OCI-LY7 (cell line): ENCODE measurements at places on chromosomes 3 and 15. TPM values are rescaled to one million over a fixed set of nuclear protein-coding genes. Genes with fewer than 3 reads are reported as not detected.

B3GNT5 gene
- total RNA-seq: 0.11 TPM in 1 of 2 replicates, not detected in the other

REC114 gene
- total RNA-seq: not detected in 2 replicates

DNA sequence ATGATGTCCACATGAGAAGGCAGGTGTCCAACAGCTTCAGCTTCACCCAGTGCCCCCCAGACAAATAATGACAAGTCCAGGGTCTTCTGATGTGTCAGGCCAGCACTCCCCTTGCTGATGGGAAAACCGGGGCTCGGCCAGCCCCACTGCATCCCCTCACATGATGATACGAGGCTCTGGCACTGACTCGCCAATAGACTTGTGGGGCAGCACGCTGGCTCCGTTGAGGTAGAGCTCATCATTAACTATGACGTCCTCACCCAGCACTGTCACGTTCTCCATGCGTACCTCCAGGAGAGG, 2.1 kb upstream of the AMIGO3 start:
- DNase-seq: no peak

DNA sequence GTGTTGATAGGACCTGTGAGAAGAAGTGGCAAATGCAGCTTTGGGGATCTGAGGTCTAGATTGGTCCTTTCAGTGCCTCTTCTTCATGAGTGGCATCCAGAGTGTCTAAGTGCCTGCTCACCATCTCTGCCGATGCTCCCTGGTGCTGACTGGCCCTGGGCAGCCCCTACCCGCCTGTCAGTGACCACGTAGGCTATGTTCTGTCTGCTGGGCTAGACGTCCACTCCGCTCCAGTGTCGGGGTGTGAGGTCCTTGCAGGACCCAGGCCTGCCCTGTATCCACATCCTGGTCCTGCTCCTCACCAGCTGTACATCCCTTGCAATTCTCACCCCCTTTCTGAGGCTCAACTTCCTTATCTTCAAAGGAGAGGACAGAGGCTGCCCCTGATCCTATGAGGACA, 48.3 kb upstream of the PRR23E start:
- DNase-seq: no peak

DNA sequence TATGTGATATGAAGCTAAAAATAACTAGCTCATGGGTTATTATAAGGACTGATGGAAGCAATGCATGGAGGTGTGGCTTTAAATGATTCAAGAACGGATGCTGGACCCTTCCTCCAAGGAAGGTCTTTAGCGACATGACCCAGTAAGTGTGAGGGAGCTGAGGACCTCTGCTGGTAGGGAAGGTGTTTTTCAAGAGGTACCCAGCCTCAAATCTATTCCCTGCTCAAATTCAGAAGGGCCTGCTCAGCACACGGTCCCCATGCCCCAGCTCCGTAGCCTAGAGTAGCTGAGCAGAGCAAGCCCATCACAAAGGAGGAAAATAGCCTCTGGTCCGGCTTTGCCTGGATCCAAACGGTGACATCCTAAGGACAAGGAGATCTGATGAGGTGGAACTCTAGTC, 266.2 kb upstream of the IGF1R start:
- no peak for DNase-seq

DNA sequence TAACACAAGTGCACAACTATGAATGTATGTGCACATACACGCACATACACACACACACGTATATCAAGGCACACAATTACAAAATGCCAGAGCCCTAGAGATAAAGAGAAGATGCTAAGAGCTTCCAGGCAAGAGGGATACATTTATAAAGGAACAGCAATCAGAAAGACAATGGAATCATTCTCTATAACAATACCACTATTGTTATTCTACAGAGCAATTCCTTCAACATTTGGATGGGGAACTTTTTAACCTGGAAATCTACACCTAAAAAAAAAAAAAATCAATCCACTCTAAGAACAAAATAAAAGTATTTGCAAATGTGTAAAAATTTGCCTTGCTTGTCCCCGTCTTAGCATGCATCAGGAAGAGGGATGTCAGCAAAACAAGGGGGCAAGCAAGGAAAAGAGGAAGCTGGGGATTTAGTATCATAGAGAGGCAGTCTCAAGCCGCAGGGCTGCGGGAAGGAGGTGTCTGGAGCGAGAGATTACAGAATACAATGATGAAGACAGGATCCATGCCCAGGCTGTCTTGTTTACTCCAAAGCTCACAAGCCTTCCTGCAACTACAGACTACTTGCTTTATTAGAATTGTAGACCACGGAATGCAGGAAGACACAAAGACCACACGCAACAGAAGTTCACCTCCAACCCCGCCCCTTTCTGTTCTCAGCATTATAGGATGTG, 220.2 kb downstream of the NTRK3 start:
- no peak for DNase-seq
